Activated CD8-positive, alpha-beta memory T cell treated with anti-CD3 and anti-CD28 coated beads for 1 hour (primary cell): ENCODE measurements at places on chromosomes 1 and 21.
A peak's percentile ranks its signal among the peaks of the same experiment; 100 is the strongest.

DNA sequence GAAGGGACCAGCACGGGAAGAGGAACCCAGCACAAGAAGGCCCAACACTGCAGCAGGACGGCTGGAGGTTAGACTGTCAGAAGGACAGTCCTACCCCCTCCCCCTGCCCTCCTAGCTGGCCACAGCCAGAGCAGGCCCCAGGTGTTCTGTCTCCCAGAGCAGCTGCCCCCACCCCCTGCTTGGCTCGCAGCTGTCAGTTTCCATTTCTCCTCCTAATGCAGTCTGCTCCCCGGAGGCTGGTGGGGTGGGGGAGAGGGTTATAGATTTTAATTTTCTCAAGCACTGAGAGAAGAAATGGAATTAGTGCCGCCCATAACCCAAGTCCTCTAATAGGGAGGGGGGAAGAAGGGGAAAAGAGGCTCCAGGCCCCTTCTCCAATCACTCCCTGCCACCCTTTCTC, 13.0 kb upstream of the PEAR1 start:
- DNase-seq, result no peak

DNA sequence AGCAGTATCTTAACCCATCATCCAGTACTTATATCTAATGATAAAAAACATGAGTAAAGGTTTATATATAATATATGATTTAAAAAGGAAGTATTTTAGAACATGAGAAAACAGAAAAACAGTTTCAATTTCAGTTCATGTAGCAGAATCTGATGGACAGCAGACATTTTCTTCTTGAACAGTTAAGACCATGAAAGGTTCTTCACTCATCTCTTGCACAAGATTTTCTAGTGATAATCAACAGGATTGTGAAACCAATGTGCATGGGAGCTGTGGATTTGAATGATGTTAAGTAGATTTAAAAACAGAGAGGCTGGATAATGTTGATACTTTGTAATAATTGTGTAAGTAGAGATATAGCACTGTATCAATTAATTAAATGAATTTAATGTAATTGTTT, 1297.6 kb downstream of the BRINP3 start:
- DNase-seq, result no peak

- no peak for DNase-seq
These were observed 93.6 kb upstream of the BCAR3 start for GRCh38 chr1:93775224-93775623.

GRCh38 chr1:204736836-204737235, 51.3 kb upstream of the LRRN2 start:
- DNase-seq, result no peak

DNA sequence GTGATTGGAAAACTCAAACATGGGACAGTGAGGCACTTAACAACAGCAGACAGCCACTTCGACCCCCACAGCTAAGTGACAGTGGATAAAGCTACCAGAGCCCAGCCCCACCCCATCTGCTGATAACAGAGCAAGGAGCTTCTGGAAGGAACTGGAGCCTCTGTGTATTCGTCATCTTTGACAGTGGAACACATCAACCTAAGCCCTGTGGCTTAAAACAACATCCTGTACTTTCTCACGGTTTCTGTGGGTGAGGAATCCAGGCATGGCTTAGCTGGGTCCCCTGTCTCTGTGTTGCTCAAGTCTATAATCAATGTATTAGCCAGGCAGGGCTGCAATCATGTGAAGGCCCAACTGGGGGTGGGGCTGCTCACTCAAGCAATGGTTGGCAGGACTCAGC, 18.4 kb upstream of the SIPA1L2 start:
- no peak for DNase-seq

GRCh38 chr1:239920214-239920613, 171.5 kb upstream of the FMN2 start:
- DNase-seq, result no peak

DNA sequence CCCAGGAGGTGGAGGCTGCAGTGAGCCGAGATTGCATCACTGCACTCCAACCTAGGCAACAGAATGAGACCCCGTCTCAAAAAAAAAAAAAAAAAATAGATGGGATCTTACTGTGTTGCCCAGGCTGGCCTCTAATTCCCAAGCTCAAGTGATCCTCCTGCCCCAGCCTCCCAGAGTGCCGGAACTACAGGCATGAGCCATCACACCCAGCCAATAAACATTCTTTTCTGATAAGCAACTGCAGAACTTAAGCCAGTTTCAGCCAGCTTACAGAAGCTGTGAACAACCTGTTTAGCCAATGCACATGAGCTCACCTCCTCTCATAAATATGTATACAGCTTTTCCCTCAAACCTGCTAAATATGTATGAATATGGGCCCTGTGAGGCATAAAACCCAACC, 3.1 kb upstream of the MIIP start:
- no peak for DNase-seq

DNA sequence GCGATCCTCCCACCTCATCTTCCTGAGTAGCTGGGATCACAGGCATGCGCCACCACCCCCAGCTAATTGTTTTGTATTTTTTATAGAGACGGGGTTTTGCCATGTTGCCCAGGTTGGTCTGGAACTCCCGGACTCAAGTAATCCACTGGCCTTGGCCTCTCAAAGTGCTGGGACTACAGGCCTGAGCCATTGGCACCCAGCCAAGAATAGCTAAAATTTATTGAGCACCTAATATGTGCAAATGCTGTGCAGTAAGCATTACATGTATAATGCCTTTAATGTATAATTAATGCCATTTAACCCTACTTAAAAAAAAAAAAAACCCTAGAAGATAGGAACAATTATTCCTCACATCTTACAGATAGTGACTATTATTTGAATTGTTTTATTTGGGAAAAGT, 42.9 kb downstream of the ZNF691 start:
- DNase-seq, result no peak

- DNase-seq, result no peak
These were observed 10.1 kb downstream of the VAV3 start for GRCh38 chr1:107954719-107955415.

DNA sequence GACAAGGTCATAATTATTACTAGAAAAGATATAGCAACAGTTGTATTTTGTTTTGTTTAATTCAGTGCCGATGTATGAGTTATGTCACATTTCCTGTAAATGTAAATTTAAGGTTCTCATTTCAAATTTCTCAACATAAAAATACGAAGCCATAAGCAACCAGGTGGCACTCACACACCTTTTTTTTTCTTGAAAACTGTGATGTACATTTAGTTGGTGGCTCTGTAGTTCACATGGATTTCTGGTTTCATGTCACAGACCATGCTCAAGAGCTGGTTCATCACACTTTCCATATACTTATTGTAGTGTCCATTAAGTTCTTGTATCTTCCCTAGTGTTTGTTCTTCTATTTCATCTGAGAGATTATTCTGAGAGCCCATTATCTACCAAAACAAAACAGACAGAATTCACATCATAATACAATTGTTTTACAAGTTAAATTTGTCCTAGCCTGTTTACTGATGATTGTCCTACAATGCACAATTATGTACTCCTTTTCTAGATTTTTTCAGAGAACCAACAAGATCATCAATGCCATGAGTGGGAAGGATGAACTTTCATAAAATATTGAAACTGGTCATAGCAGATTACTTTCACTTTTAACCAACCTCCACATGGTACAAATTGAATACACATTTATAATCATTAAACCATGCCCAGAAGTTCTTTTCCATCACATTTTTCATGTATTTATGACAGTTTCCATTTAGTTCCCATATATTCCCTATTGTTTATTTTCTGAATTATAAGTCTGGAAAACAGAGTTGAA, 17.1 kb downstream of the ATP6V1G3 start:
- no peak for DNase-seq

- no peak for DNase-seq
These were observed 296.2 kb downstream of the NEGR1 start for GRCh38 chr1:71986160-71986559.

DNA sequence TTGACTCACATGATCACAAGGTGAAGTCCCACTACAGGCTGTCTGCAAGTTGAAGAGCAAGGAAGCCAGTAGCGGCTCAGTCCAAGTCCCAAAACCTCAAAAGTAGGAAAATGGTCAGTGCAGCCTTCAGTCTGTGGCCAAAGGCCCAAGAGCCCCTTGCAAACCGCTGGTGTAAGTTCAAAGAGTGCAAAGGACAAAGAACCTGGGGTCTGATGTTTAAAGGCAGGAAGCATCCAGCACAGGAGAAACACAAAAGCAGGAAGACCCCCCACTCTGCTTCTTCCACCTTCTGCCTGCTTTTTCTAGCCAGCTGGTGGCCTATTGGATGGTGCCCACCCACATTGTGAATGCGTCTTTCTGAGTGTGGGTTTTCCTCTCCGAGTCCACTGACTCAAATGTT, 2222.6 kb downstream of the MRPL39 start:
- no peak for DNase-seq

DNA sequence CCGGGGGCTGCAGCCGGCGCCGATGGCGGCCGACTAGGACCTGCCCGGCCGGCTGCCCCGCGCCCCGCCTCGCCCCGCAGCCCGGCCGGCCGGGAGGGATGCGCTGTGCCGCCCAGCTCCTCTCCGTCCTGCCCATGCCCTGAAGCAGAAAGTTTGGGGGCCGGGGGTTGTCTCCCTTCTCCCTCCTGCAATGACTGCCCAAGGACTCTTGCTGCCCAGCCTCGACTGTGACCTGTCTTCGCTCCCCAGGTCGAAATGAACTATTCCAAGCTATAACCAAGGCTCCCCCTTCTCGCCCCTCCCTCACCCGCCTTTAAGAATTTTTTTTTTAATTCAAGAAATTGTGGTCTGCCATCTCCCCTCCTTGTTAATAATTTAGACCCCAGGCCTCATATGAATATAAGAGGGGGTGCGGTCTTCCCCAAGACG, 361 bp downstream of the TMCC2 start:
- DNase-seq, result no peak

DNA sequence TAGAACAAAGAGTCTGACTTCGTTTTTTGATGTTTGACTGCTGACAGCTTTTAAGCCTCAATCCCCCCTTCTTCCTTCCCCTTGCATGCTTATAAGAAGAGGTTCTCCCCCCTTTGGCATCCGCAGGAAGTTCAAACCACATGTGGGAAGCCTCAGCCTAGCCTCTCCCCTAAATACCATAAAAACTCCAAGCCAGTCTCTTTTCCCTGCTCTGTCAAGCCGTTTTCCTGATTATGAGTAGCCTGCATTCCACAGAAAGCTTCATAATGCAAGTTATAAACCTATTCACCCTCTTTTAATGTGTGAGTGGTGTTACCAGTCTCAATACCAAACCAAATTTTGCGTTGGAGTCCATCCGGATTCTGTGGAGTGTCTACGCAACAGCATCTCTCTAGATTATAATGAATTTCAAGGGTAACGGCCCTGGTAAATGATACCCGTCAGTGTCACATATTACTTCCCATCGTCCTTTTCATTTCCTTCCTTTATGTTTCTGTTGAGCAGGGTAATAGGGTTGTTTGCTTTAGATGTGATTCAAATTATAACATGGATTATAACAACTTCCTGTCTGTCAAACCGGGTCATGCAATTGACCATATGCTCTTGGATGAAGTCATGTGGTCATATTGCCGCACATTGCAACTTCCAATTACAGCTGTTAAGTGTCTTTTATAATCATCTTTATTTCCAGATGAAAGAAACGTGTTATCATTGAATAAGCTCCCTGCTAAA, 717.5 kb downstream of the RWDD3 start:
- no peak for DNase-seq

DNA sequence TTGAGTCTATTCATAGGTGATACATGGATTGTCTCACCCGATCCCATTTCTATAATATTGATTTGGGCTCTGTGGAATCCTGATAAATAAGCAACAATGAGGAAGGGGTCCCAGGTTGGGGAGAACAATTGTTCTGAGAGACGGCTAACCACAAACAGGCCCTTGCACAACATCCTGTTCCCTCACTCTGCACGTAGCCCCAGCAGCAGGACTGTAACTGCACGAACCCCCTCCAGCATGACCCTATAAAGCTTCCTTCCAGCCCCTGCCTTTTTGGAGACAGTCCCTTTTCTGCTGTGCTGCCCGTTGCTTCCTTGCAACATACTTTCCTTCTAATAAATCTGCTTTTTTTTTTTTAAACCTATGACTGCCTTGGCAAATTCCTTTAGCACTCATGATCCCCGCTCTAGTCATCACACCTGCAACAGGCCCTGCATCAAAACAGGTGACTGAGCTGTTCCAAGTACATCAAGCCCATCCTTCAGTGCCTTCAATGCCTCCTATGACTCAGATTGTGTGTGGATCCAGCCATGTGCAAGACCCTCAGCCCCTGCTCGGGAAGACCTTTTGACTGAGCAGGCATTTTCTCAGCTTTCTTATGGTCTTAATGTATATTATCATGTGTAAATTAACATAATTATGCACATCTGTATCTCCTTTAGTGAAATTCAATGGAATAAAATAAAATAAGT, 63.7 kb upstream of the B3GALNT2 start:
- DNase-seq, result no peak

- DNase-seq, result no peak
These were observed 9.1 kb downstream of the COL8A2 start for GRCh38 chr1:36115931-36116330.

- peak; percentile 9 for DNase-seq
These were observed 553 bp downstream of the TTF2 start for GRCh38 chr1:117060441-117061317.

DNA sequence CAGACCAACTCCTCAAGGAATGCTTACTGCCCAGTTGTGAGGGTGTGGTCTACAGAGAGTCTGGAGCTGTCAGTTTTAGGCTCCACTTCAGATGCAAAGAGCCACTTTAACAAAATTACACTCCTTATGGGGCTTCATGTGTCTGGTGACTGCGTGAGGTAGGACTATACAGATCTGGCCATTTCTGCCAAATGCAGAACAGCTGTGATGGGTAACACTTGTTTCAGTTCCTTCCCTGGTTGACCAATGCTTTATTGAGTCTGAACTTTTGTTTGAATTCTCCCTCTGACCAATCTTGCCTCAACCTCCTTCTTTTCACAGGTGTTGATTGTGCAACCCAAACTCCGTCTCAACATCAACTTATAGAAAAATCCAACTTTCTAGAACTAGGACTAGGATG, 181.2 kb downstream of the OMA1 start:
- DNase-seq, result no peak

DNA sequence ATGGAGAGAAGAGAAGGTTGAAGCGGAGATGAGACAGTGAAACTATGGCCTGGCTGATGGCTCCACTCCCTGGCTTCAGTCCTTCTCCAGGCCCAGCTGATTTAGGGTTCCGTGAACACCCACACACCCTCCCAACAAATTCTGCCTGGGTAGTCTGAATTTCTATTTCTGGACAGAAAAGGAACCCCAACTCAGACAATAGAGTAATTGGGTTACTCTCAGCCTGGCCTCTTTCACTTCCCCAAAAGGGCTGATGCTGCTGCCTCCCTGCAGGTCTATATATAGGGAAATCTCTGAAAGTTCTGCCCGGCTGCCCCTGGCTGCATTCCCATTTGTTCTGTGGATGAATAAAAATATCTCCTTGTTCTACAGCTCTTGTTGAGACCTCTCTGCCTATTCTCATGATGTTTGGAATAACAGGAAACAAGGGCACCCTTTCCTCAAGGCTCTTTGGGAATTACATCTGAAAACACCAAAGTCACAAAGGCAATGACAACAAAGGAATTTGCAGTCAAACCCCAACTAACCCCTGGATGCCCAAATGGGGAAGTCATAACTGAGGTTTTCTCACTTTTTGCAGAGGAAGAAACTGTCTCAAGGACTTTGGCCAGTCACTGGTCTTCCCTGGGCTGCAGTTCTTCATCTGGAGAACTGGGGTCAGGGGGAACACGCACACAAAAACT, 11.4 kb upstream of the ZSCAN20 start:
- DNase-seq, result no peak

GRCh38 chr1:180311011-180311730, 81.1 kb downstream of the LHX4 start:
- no peak for DNase-seq
